Left renal pelvis (tissue), 4 donors: ENCODE measurements at places on chromosomes 7 and 10. TPM values are rescaled to one million over a fixed set of nuclear protein-coding genes. Genes with fewer than 3 reads are reported as not detected.

GRCh38 chr10:130000918-130001317 lies 36.8 kb upstream of the EBF3 start:
- no peak for DNase-seq

DNA sequence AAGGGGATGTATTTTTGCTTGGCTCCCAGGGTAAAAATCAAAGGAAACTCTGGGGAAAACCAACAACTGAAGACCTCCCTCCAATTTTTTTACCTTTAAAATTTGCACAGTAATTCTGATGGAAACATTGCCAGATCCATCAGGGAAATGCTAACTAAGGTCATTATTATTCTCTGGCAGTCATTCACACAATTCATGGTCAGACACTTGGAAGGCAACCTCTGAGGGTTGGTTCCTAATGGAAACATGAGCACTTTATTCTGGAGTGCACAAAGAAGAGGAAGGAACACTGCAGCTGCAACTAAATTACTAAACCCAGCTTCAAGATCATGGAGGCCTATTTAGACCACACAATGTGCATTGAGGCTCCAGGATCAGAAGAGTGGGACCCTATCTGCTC lies 34.2 kb downstream of the SRI start:
- no peak for DNase-seq

DNA sequence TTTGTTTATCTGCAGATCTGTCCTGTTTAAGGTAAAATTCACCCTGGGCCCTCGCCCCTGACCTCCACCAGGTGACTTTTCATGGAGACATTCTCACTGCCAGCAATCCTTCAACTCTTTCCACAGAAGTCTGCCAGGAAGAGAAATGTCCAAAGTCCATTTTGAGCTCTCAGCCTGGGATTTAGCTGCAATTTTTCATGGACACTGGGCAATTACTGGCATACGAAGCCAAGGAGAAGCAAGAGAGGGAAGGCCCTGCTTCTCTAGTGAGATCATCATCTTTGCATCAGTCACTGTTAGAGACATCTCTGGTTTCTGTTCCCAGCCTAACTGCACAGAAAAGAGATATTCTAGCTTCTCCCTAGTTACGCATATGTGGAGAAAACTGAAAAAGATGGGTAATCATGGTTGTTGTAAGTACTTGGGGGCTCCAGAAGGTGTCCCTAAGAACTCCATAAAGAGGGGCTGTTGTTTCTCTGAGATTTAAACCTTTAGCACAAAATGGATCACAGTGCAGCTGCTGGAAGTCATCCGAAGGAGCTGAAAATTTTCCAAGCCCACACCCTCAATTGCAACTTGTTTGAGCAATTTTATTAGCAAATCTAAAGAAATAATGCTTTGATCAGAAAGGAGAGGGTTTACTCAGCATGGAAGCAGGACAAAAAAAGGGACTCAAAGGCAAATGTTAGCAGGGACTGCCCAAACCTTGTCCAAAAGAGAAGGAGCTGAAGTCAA lies 168.9 kb downstream of the SNX10 start:
- DNase-seq, result no peak

The GRM3 gene
- polyA plus RNA-seq, result 0.23 TPM

- DNase-seq, result no peak
These were observed 395.8 kb upstream of the ZMIZ1 start for GRCh38 chr10:78672918-78673317.

The ARHGEF35 gene
- 18.0 TPM for polyA plus RNA-seq

GRCh38 chr10:50431133-50431532 lies 179.8 kb upstream of the ASAH2 start:
- DNase-seq, result no peak

DNA sequence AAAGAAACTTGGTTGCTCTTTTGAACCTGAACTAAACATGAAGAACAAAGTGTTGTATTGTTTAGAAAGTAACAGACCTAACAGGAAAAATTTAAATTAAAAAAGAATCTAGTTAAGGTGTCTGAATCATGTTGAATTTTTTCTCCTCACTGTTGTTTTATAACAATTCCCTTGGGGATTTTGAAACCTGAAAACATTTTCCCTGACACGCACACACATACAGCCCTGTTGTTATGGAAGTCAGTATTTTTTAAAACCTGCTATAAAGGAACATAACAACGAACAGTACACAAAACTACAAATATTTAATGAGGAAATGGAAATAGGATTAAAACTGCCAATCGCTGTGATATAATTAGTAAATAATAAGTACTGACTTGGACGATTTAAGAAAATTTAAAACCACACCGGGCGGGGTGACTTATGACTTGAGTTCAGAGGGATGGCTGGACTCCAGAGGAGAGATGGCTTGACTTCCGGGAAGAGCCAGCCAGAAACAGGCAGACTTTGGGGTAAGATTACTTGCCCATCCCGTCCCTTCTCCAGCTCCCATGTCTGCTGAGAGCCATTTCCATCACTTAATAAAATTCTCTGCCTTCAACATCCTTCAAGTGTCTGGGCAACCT lies 16.2 kb upstream of the SPOCK2 start:
- no peak for DNase-seq

GRCh38 chr7:47104206-47104549 lies 477.7 kb downstream of the TNS3 start:
- no peak for DNase-seq

- no peak for DNase-seq
These were observed 3.3 kb downstream of the FAM133B start for GRCh38 chr7:92586841-92587240.

DNA sequence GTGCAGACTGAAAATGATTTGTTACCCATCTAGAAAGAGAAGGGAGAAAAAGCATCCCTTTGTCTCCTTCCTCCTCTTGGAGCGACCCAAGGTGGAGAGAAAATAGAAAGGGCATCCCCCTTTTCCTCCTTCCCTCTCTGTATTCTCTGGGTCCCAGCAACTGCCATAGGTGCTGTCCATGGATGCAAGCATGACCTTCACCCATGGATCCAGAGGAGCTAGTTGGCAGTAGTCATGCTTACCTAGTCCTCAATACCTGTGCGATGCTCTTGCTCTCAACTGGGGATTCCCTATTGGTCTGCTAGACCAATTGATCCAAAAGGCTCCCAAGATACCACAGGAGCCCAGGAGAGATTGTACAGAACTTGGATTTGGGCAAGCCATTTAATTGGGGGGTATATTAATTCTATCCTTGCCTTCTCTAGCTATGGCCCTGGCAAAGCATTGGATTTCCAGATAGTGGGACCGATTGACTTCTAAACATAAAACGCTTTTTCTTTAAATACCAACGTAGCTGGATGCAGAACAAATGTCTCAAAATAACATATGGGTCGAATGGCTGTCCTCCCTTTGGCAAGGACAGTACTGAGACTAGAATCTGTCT lies 547.8 kb upstream of the IGFBP3 start:
- DNase-seq, result no peak

The TNKS2 gene
- polyA plus RNA-seq, result 58.8 TPM

The OR13A1 gene
- 0.08 TPM for polyA plus RNA-seq

The CDH23 gene
- polyA plus RNA-seq, result 28.3 TPM

- DNase-seq, result no peak
These were observed 158.3 kb upstream of the PPP2R2D start for GRCh38 chr10:131742500-131742951.

The DPYSL4 gene
- 19.4 TPM for polyA plus RNA-seq

DNA sequence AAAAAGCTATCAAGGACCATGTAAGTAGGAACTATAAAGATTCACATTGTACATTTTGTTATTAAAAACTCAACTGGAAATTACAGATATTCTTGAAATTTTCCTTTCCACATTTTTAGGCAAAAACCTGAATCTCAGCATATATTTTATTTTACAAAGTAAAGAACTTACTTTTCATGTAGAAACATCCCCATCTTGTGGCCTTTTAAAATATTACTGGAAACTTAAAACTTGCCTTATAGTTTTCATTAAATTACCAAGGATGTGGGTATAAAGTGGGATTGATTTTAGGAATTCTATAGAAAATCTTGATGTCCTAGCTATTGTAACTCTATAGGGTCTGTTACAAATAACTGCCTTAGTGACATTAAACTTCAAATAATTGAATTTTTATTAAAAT lies 10.6 kb downstream of the DBF4 start:
- DNase-seq, result no peak

DNA sequence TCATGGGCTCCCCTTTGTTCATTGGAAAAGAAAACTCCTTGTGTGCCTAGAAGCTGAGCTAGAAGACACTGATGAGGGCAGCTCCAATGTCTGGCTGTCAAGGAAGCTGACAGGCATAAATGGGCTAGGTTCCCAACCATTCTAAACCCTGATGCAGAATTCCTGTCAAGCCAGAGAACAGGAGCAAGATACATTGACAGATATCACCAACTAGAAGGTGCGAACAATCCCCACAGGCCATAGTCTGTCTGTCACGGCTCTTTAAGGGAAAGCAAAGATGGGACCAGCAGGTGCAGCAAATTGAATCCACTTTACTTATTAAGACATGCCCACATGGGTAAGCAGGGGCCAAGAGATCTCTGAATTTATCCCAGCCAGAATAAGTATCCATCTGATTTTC lies 617.9 kb upstream of the POT1 start:
- no peak for DNase-seq

The PALD1 gene
- 10.0 TPM for polyA plus RNA-seq

The CARD11 gene
- 0.96 TPM for polyA plus RNA-seq

GRCh38 chr10:68471063-68471585 lies 649 bp downstream of the DNA2 start:
- peak; percentile 10 for DNase-seq

GRCh38 chr7:119879835-119880234 lies 393.1 kb upstream of the KCND2 start:
- DNase-seq, result no peak

The PDE6C gene
- polyA plus RNA-seq, result 0.24 TPM

DNA sequence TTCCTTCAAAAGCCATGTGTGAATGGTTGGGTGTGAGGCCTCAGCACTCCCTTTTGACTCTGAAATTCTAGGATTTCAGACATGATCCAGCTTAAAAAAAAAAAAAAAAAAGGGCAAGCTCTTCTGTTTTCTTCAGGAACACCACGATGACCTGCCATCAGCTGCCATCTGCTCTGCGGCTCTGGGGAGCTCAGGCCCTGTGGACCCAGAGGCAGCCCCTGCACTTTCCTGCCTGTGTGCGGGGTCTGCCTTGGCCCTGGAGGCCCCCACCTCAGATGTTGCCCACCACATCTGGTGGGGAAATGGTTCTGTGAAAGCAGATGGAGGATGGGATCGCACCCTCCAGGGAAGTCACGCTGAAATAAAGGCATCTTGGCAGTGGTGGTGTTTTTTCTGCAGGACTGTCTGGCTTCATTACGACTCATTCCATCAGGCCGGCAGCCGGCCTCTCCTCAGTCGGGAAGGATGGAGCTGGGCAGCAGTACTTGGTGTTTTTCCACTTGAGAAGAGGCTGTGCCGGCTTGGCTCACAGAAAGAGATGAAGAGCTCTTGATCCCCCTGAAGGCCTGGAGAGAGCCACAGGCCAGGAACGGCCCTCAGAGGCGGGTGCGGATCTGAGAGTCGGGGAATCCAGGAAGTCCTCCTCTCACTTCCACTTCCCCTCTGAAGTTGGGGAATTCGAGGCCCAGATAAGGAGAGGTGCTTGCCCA lies 66.1 kb upstream of the AQP1 start:
- DNase-seq, result no peak

- no peak for DNase-seq
These were observed 68.0 kb downstream of the HHEX start for GRCh38 chr10:92757711-92758104.

DNA sequence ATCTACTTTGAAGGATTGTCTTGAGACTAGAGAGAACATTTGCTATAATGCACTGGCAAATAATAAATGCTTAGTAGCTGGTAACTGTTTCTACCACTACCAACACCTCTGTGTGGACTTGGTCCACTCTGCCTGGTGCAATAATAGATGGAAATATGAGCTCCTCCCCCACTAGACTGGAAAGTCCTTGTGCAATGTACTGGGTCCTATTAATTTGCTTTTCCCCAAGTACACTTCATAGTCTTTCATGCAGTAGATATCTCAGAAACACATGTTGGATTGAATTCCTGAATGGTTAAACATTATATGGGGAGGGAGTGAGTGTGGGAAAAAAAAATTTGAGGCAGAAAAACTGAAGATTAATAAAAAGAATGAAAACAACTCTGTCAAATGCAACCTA lies 119.3 kb downstream of the C10orf90 start:
- no peak for DNase-seq

The PRSS37 gene
- 0.30 TPM for polyA plus RNA-seq

- no peak for DNase-seq
These were observed 6.6 kb downstream of the CPA5 start for GRCh38 chr7:130350945-130351790.

The ANKRD22 gene
- 0.37 TPM for polyA plus RNA-seq

DNA sequence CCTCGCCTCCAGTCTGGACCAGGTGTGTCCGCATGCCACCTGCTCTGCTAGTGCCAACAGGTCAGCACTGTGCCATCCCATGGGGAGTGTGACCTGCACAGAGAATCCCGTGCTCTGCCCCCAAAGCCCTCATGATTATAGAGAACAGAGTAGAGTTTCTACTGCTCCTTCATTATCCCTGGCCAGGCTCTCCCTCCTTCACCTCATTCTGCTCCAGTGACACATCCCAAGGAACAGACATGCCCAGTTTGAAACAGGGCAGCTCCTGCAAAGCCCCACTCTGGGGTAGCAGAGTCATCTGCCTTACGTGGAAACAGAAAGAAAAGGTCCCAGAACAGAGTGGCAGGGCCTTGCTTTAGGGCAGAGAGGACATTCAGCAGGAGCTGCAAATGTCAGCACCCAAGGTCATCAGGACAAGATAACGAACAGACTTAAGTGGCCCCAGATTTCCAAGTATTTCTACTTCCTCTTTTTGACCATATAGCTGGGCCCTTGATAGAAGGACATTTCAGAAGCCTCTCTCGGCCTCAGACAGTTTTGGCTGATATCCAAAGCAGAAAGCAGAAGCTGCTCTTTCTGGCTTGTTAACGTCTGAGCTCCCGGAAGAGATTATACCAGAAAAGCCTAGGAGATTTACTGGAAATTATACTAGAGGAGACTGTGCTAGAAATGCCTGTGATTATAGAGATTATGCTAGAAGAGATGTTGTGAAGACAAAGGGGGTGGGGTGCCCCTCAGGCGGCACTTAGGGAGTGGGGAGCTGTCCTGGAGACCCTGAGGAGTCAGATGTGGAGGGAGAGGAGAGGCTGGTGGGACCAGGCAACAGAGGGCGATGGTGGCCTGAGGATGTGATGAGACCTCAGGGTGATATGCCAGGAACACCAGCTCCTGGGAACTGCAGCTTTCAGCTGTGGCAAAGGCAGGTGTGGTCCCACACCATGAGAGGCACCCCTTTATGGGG lies 12.6 kb downstream of the TMEM176B start:
- no peak for DNase-seq

- no peak for DNase-seq
These were observed 163.4 kb downstream of the PLXDC2 start for GRCh38 chr10:19979628-19980027.

- DNase-seq, result peak; percentile 27
These were observed 101.6 kb downstream of the OTUD1 start for GRCh38 chr10:23540401-23541030.

The FAM171A1 gene
- polyA plus RNA-seq, result 55.5 TPM

GRCh38 chr10:33617381-33618080 lies 283.1 kb upstream of the NRP1 start:
- DNase-seq, result no peak

The PIP gene
- not detected for polyA plus RNA-seq

- no peak for DNase-seq
These were observed 110.8 kb downstream of the CD36 start for GRCh38 chr7:80749270-80749669.

The TDRD1 gene
- polyA plus RNA-seq, result 0.07 TPM

The LRRC17 gene
- polyA plus RNA-seq, result 64.3 TPM

- DNase-seq, result no peak
These were observed 7.2 kb downstream of the ANTXRL start for GRCh38 chr10:46293832-46294640.
